ENCODE measurements at places on chromosomes 13 and 19.

- DNase-seq = no peak
Measured at GRCh38 chr13:54953786-54954185, 1925.2 kb downstream of the OLFM4 start.

DNA sequence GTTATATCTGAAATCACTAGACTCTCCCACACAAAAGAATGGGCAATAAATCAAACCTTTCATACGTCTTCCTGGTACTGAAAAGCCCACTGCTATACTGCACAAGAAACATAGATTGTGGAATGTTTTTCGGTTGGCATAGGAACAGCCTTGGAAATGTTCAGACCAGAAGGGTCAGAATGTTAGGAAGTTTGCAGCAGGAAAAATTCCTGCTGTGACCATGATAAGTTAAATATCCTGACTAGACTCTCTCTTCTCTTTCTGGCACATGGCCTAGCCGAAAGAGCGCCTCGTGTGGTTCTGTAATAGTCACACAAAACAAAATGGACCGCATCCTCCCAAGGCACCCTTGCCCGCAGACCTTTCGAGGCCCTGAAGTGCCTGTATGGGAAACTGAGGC, 427.2 kb downstream of the COG6 start:
- no peak for DNase-seq

GRCh38 chr13:93505104-93505952, 278.7 kb downstream of the GPC6 start:
- DNase-seq = no peak

- no peak for DNase-seq
Measured at GRCh38 chr19:966485-967088, 17.6 kb upstream of the WDR18 start.

DNA sequence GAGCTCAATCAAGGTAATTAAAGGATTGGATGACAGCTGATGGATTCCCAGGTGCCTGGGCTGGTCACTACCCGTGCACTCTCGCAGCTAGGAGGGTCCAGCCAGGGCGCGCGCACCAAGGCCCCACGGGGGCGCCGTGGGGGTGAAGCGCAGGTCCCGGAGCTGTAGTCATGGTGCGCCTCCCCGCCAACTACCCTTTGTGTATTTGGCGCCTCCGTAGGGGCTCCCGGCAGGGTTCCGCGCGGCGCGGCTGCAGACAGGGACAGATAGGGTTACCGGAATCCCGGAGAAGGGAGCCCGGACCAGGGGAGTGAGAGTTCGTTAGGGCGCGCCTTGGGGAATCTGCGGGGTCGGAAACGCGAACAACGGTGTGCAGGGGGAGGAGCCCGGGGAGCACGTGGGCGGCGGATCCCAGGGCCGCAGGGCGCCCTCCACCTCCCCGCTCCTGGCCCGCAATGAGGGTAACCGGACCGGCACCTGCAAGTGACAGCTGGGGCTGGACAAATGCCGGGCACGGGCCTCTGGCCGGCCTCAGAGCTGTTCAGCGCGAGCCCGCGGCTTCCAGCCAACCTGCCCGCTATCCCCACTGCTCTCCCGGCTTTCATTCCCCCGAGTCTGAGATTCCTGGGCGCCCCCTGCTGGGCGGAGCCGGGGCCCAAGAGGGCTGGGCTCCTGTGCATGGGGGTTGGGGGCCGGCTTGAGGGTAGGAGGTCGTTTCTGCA, 3.4 kb upstream of the PRAM1 start:
- peak; percentile 79 for DNase-seq

DNA sequence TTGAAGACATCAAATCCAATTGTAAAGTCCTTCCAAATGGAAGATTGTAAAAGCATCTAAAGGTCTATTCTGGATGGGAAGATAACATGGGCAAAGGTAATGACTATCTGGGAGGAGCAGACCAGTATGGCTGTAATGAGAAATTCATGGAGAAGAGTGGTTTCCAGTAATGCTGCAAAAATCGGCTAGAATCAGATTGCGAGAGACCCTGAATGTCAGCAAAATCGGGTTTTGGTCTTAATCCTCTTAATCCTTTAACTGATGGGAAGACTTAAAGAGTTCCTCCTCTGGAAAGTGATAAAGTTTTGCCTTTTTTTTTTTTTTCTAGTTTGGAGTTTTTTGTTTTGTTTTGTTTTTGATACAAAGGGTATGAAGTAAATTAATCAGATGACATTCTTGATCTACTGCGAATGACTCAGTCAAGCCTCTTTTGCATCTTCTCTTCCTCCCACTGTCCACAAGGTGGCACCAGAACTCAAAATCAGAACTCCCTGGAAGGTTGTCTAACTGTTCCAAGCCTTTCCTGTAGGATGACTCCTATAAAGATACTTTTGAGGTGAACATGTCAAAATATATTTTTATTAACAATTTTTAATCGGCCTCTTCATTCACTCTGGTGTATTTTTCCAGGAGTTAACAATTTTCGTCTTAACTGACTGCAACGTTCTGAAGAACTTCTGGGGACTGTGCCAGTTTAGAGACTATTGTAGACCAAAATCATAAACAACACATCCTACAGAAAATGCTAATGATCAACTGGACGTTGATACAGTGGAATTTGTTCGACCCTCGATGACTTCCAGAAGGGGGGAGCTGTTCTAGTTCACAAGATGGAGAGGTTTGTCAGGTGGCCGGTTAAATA, 213.3 kb upstream of the MIR17HG start:
- peak; percentile 47 for DNase-seq

- no peak for DNase-seq
Measured at GRCh38 chr19:14222886-14223285, 16.9 kb upstream of the ADGRL1 start.

- DNase-seq = no peak
Measured at GRCh38 chr19:4988770-4989251, 19.9 kb downstream of the KDM4B start.

DNA sequence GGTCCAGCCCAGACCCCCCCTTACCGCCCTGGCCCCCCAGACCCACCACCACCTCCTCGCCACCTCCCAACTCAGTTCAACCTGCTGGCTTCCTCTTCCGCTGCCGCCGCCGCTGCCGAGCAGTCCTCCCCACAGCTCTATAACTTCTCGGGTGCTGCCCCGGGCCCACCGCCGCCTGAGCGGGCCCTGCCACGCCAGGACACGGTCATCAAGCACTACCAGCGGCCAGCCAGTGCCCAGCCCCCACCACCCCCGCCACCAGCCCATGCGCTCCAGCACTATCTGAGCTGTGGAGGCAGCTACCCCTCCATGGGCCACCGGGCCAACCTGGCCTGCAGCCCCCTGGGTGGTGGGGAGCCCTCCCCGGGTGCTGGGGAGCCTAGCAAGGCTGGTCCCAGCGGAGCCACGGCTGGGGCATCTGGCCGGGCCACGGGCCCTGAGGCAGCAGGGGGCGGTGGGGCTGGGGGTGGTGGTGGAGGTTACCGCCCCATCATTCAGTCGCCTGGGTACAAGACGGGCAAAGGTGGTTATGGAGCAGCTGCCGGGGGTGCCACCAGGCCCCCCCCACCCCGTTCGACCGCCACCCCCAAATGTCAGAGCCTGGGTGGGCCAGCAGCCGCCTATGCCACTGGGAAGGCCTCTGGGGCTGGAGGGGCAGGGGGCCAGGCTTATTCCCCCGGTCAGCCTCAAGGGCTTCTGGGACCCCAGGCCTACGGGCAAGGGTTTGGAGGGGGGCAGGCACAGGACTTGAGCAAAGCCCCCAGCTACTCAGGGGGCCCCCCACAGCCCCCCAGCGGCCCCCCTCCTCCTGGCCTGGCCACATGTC, 4.2 kb downstream of the PRR12 start:
- no peak for DNase-seq

DNA sequence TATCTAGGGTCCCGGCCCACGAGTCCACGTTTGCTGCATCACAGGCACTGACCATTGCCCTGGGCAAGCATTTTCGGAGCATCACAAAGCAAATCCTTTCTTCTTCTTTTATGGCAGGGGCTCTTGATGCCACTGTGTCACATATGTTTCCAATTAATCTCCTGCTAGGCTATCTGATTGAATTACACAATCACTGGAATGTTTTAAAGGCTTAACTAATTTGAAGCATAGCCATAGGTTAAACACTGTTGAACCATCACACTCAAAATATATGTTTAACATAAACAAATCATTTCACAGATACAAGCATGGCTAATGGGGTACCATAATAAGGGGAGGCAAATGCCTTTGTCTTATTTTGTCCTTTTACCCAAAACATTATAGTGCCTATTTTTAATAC, 338.3 kb downstream of the POU4F1 start:
- DNase-seq = no peak

GRCh38 chr13:50588491-50589130, 254.9 kb downstream of the DLEU7 start:
- DNase-seq = peak; percentile 11

DNA sequence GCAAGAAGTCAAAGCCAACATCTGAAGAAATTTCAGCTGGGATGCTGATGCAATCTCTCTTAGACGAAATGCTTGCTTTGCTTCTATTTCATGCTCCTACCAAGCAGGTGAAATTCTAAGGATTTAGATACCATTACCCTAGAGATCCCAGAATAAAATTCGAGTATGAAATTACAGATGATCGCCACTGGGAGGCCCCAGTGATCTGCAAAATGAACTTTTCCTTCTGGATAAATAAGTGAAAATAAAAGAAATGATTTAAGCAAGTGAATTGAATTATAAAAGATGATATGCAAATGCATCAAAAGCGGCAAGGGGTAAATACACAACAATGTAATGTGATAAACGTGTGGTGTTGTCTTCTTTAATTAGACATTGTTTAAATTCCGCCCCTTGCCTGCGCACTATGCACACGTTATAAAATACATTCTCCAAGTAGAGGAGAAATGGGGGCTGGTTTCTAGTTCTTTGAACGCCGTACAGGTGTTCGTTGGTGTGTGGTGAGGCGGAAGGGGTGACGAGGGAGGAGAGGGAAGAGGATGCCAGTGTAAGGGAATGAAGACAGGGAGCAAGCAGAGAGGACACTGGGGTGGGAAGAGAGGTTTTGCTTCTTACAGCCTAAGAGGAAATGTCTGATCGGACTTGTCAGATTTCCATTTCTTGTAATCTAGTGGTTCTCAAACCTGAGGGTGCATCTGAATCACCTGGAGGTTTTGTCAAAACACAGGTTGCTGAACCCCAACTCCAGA, 58.0 kb downstream of the ERCC5 start:
- DNase-seq = peak; percentile 6

DNA sequence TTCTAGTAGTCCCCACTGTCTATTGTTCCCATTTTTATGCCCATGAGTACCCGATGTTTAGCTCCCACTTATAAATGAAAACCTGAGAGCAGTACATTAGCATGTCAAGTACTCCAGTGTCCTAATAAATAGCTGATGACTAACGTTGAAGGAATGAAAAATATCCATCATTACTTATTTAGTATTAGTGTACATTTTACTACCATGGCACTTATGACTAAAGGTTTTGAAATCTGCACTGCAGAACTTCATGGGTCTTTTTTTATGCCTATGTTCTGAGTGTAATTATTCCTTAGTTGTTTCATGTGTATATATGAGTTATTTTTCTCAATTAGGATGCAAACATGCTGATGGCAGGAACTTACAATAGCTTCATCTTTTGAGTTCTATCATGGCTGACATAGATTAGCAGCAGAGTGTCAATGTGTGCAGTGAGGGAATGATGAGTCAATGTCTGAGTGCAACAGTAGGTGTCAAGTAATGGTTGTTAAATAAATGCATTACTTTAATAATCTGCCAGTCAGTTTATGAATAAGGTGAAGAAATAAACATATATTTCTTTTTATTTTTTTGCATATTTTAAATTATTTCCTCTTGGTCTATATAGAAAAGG, 188.4 kb downstream of the ITGBL1 start:
- peak; percentile 9 for DNase-seq

- DNase-seq = no peak
Measured at GRCh38 chr13:105448811-105449210, 1086.7 kb downstream of the EFNB2 start.

DNA sequence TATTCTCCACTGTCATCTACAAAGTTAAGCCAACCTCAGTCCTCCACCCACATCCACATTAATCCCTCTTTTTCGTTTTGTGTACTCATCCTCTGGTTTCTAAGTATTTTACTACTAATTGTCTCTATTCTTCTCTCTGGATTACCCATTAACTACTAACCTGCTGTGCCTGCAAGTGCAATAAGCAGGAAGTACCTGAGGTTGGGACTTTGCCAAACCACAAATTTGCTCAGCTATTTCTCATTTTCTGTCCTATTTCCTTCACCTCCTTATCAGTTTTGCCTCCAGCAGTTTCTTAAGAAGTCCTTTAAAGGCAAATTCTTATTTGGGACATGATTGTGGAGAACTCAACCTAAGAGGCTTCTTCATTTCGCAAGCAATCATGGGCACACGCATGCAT, 1708.9 kb downstream of the SLITRK5 start:
- no peak for DNase-seq

DNA sequence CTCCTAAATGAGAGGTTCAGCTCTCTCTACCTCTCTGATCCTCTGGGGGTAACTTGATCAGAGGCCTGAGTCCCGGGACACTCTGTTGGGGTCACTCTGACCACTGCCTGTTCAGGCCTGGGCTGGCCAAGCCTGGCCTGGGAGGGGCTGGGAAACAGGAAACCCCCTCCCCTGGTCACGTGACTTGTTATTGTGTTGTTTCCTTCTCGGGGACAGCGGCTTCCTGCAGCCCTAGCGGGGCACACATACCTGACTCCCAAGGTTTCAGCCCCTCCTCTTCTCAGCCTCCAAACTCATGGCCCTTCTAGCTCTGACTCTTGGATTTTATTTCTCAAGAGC, at the start of gene USHBP1:
USHBP1 (minus strand) TSS at position 105 of the 339 bp plus-strand sequence. CDS start 446 bp downstream, outside the sequence.
- DNase-seq = no peak

GRCh38 chr19:18577365-18577914, 5.8 kb downstream of the UBA52 start:
- DNase-seq = no peak

DNA sequence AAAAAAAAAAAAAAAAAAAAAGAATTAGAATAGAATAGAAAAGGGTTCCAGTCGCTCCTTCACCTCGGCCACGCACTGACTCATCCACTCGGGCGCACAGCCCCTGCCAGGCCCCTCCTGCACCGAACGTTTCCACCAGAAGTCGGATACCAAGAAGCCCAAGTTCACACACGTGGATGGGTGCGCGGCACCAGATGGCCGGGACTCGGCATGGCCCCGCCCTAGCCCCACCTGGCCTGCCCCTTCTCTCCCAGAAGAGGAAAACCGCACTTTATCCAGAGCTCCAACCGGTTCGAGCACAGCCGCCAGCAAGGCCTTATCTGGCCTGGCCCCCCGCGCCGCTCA, 5.9 kb downstream of the PRR36 start:
- no peak for DNase-seq

DNA sequence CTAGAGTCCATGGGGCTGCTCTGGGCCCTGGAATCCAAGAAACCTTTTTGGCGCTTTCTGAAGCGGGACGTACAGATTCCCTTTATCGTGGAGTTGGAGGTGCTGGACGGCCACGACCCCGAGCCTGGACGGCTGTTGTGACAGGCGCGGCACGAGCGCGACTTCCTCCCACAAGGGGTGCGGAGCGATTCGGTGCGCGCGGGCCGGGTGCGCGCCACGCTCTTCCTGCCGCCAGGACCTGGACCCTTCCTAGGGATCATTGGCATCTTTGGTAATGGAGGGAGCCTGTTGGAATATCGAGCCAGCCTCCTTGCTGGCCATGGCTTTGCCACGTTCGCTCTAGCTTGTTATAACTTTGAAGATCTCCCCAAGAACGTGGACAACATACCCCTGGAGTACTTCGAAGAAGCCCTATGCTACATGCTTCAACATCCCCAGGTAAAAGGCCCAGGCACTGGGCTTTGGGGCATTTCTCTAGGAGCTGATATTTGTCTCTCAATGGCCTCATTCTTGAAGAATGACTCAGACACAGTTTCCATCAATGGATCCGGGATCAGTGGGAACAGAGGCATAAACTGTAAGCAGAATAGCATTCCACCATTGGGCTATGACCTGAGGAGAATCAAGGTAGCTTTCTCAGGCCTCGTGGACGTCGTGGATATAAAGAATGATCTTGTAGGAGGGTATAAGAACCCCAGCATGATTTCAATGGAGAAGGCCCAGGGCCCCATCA, 3.5 kb upstream of the ZFP82 start:
- DNase-seq = no peak

Measured in urothelium cell line (cell line).